Uterus (tissue), 4 donors: ENCODE measurements at places on chromosomes 16 and 17. TPM values are rescaled to one million over a fixed set of nuclear protein-coding genes. Genes with fewer than 3 reads are reported as not detected.

DNA sequence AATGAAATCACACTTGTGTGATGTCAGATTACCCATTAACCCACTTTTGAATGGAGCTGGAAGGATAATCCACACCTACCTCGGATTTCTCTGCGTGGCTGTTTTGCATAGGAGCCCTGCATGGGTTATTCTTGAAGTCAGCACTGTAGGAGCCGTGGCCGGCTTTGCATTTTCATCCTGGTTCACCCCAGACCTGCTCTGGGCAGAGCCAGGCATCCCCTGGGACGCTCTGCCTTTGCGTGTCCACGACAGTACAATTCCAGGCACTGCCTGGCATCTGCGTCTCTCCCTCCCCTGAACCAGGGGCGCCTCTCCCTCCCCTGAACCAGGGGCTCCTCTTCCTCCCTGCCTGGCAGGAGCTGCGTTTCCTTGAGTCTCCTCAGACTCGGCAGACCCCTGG, 29.7 kb upstream of the ZNF750 start:
- no peak for DNase-seq

DNA sequence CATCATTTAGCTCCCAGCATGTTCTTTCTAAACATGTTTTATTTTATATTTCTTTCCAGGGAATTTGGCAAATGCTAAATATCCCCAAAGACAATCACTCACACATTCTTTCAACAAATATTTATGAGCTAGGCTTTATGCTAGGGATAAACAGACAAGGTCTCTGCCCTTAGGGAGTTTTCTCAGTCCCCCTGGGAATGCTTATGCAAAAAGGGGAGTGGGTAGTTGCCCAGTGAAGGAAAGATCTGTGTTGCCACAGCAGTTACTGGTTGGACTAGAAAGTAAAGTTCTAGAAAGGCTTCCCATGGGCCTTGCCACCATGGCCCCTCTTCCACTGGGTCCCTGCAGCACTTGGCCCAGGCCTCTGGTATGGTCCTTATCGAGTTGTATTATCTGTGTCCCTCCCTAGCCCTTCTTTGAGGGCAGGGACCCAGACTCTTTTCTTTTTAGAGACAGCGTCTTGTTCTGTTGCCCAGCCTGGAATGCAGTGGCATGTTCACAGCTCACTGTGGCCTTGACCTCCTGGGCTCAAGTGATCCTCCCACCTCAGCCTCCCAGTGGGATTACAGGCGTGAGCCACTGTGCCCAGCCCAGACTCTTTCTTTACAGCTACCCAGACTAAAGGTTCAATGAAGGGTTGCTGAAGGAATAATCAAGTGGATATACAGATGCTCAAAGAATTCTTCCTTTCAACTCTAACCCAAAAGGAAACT, 78.0 kb downstream of the YPEL2 start:
- DNase-seq = no peak

- DNase-seq = no peak
Measured at GRCh38 chr16:86300746-86301481, 209.4 kb upstream of the FOXF1 start.

DNA sequence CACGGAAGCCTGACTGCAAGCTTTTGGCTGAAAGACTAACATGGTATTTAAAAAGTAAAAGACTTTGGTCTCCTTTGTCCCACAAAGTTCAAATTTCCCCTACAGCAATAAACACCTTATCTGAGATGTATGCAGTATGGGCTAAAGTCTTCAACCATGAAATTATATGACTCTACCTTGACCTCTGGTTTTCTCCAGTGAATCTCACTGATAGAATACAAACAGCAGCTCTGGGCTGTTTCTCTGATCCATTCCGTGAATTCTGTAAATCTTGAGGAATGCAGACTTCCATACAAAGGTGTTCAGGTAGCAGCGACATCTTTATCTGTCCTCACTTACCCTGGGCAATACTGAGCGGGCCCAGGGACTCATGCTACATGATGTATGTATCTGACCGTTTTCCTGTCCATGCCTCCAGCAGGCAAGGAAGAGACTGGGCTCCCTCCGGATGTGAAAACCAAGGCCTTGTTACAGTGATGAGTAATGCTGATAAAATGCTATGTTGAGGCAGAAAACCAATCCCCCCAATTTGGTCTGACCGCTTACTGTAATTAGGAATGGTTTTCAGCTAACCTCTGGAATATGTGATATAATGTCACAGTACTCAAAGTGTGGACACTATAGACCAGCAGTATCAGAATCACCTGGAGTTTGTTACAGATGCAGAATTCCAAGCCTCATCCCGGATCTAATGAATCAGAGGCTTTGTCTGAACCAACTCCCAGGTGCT, 589.8 kb downstream of the HS3ST4 start:
- no peak for DNase-seq

GRCh38 chr17:33234930-33235685, 58.0 kb downstream of the ASIC2 start:
- DNase-seq = peak; percentile 77

DNA sequence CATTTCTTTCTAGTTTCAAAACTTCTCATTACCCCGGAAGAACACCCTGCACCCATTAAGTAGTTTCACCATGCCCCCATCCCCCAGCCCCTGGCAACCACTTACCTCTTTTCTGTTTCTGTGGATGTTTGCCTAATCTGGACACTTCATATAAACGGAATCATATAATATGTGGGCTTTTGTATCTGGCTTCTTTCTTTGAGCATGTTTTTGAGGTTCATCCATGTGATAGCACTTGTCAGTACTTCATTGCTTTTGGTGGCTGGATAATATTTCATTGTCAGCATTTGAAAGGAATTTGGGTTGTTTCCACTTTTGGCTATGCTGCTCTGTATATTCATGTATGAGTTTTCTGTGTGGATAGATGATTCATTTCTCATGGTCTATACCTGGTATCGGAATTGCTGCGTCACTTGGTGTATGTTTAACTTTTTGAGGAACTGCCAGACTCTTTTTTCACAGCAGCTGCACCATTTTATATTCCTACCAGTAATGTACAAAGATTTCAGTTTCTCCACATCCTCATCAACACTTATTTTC, 30.0 kb upstream of the SLC5A10 start:
- no peak for DNase-seq

- DNase-seq = no peak
Measured at GRCh38 chr16:10981697-10982216, 37.4 kb downstream of the CLEC16A start.

The PRSS33 gene
- total RNA-seq = not detected

The CHST4 gene
- total RNA-seq = not detected

The PIK3R6 gene
- total RNA-seq = 1.1 TPM

The CLEC18C gene
- not detected for total RNA-seq

The FBXW10 gene
- not detected for total RNA-seq

The VWA3A gene
- total RNA-seq = 2.5 TPM

The SAMD14 gene
- total RNA-seq = not detected

The CHST6 gene
- 0.52 TPM for total RNA-seq
